ENCODE measurements at places on chromosomes 11 and 22. TPM values are rescaled to one million over a fixed set of nuclear protein-coding genes. Genes with fewer than 3 reads are reported as not detected.

GRCh38 chr11:31487848-31488247 is 21.6 kb downstream of the IMMP1L start:
- no peak overlapping the region for H3K4me3 ChIP-seq
- no peak for DNase-seq
- no peak overlapping the region for H3K27ac ChIP-seq
- no peaks in the 10 kb centered on the region for H3K36me3 ChIP-seq
- no peaks in the 10 kb centered on the region for H3K4me1 ChIP-seq

DNA sequence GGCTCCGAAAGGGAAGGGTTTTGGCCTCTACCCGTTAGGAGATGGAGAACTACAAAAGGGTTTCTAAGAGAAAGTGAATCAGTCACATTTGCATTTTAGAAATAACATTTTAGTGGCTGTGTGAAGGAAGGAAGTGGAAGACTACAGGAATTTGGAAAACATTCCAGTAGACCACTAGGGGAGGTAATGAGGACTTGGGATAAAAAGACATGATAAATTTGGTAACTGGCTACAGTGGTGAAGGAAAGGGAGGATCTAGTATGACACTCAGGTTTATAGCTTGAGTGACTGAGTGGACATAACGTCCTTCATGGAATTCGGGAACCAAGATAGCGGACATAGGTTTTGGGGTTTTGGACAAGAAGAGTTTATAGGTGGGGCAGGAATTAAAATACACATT is 7.0 kb upstream of the RRM1 start:
- no peaks in the 10 kb centered on the region for H3K27me3 ChIP-seq
- H3K4me1 ChIP-seq: peaks cover 8% of the 10 kb centered on the region
- DNase-seq: no peak
- no peak overlapping the region for H3K27ac ChIP-seq
- H3K36me3 ChIP-seq: peaks cover 28% of the 10 kb centered on the region

GRCh38 chr22:37105154-37105553 is 4.4 kb downstream of the TMPRSS6 start:
- DNase-seq: no peak
- H3K27ac ChIP-seq: no peak overlapping the region

DNA sequence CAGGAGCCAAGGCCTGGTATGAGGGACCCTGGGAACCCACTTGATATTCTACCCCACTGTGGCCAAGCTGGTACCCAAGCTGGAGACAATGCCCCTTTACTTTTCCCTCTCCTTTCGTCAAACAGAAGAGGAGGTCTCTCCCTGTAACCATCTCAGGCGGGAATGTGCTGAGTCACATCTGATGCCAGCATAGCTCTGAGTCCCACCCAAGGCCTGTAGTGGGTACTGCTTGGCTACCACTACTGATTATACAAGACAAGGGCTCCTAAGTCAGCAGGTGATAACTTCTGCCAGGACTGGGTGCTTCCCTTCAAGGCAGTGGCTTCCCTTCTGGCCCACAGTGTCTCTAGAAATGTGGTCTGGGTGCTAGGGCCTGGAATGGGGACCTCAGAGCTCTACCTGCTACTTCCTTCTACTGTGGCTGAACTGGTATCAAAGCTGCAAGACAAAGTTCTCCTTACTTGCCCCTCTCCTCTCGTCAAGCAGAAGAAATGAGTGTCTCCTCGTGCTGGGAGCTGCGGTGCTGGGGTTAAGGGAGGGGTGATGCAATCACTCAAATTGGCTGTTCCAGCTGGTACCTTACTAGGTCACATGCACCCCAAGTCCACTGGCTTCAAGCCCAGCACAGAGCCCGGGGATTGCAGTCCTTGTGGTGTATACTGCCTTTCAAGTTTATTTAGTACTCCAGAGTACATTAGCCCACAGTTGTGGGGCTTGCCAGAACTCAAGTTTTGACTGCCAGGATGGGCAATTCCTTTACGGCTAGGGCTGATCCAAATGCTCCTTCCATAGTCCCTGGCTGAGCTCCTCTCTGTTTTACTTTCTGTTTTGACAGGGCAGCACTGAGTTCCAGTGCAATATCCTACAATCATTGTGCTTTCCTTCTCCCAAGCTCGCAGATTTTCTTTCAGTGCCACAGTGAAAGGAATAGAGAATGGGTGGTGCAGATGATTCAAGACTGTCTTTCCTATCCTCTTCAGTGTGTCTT is 419.7 kb upstream of the CNTN5 start:
- H3K27ac ChIP-seq: no peak overlapping the region
- no peak for DNase-seq
- no peaks in the 10 kb centered on the region for H3K36me3 ChIP-seq
- no peaks in the 10 kb centered on the region for H3K27me3 ChIP-seq

DNA sequence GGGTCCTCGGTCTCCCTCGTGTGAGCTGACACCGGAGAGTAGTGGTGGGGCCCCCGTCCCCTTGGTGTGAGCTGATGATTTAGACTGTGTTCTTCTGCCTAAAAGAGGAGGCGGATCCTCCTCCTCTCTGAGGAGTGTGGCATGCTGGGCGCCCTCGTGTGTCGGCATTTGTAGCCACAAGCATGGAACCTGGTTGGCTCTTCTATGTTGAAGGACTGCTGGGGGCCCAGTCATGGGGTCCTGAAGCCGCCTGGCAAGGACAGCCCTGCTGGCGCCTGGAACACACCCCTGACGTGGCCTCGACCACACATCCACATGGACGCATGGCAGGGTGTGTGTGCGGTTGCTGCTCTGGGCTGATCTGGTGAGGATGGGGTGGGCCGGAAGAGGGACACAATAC is 50.2 kb downstream of the AP2A2 start:
- no peaks in the 10 kb centered on the region for H3K4me1 ChIP-seq
- no peak for DNase-seq
- H3K4me3 ChIP-seq: no peak overlapping the region
- H3K36me3 ChIP-seq: peaks cover 5% of the 10 kb centered on the region
- no peaks in the 10 kb centered on the region for H3K27me3 ChIP-seq

DNA sequence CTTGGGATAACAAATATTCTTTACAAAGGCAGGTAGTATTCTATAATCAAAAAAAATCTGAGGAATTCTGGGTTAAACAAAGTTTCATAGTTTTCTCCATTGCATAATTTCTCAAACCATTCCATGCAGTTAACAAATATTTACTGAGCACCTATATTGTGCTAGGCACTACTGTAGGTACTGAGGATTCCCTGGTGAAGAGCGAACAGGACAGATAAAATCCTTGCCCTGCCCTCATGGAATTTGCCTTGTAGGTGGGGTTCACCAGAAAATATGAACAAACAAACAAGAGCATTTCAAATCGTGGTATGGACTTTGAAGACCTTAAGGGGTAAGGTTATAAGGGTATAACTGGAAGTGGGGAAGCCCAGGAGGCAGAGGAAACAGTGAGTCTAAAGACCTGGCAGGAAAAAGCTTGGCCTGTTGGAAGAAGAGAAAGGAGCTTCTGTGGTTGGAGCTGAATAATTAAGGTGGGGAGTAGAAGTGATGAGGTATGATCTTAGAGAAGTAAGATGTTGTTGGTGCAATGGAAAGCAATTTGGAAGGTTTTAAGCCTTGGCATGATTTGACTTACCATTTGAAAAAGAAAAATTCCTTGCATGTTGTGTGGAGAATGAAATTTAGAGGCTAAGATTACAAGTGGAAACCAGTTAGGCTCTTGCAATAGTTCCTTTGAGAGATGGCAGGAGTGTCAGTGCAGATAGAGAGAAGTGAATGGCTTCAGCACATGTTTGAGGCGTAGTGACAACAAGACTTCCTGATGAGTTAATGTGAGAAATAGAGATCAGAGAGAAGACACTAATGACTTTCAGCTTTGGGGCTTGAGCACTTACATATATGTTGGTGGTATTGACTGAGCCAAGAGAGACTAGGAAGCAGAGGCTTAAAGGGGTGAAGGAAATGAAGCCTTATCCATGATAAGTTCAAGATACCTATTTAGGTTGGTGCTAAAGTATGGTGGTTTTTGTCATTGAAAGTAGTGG is 55.7 kb upstream of the PICALM start:
- no peak overlapping the region for H3K27ac ChIP-seq
- H3K4me1 ChIP-seq: peaks cover 11% of the 10 kb centered on the region
- no peak overlapping the region for H3K4me3 ChIP-seq
- DNase-seq: no peak
- no peaks in the 10 kb centered on the region for H3K36me3 ChIP-seq
- H3K27me3 ChIP-seq: no peaks in the 10 kb centered on the region

The ENTHD1 gene
- total RNA-seq: 0.21 TPM

- no peak overlapping the region for H3K4me3 ChIP-seq
- H3K27ac ChIP-seq: no peak overlapping the region
- no peaks in the 10 kb centered on the region for H3K4me1 ChIP-seq
- no peaks in the 10 kb centered on the region for H3K36me3 ChIP-seq
- DNase-seq: no peak
- H3K27me3 ChIP-seq: no peaks in the 10 kb centered on the region
These were observed 547.6 kb downstream of the BUD13 start for GRCh38 chr11:116225236-116225635.

All from GM12878 (cell line).